ENCODE measurements at places on chromosomes 2 and 18. TPM values are rescaled to one million over a fixed set of nuclear protein-coding genes. Genes with fewer than 3 reads are reported as not detected.

The BZW1 gene
- 221 TPM for total RNA-seq

The PDE1A gene
- not detected for total RNA-seq

The MAPK4 gene
- not detected for total RNA-seq

The AGXT gene
- not detected for total RNA-seq

The REG3G gene
- total RNA-seq = not detected

The ABHD1 gene
- not detected for total RNA-seq

The MDH1B gene
- 0.10 TPM for total RNA-seq

The SMCHD1 gene
- total RNA-seq = 174 TPM

Data from activated naive CD4-positive, alpha-beta T cell treated with anti-CD3 and anti-CD28 coated beads, Interleukin-2, amount 10 ng/mL, durations not matched to agents 5 hours and 36 hours (primary cell).